ENCODE measurements at places on chromosomes 7 and 10.

- peak; percentile 55 for DNase-seq
Measured at GRCh38 chr10:63703113-63703670, 182.0 kb downstream of the REEP3 start.

- no peak for DNase-seq
Measured at GRCh38 chr7:1665549-1666316, 4.3 kb upstream of the ELFN1 start.

DNA sequence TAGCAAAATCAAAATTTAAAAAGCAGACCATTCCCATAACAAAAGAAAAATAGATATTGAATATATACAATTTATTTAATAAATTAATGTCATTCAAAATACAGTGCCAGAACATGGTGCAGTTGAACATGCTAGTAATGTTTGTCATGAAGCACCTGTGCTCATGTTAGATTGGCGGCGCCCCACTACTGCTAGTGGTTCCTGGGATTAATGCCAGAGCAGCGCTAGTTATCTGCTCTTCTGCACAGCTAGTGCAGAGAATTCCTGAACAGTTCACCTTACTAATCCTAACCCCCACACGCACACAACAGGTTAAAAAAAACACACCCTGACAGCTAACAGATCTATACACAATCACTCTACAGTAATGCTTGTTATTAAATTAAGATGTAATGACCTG is 23.4 kb downstream of the KBTBD2 start:
- DNase-seq, result no peak

DNA sequence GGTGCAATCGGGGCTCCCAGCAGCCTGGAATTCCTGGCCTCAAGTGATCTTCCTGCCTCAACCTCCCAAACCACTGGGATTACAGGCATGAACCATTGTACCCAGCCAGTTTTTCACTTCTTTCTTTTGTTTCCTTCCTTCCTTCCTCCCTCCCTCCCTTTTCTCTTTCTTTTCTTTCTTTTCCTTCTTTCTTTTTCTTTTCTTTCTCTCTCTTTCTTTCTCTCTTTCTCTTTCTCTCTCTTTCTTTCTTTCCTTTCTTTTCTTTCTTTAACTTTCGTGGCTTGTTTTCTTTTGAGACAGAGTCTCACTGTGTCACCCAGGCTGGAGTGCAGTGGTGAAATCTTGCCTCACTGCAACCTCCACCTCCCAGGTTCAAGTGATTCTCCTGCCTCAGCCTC is 12.3 kb downstream of the ORAI2 start:
- no peak for DNase-seq

GRCh38 chr7:92603089-92603445 is 12.9 kb upstream of the FAM133B start:
- DNase-seq, result no peak

DNA sequence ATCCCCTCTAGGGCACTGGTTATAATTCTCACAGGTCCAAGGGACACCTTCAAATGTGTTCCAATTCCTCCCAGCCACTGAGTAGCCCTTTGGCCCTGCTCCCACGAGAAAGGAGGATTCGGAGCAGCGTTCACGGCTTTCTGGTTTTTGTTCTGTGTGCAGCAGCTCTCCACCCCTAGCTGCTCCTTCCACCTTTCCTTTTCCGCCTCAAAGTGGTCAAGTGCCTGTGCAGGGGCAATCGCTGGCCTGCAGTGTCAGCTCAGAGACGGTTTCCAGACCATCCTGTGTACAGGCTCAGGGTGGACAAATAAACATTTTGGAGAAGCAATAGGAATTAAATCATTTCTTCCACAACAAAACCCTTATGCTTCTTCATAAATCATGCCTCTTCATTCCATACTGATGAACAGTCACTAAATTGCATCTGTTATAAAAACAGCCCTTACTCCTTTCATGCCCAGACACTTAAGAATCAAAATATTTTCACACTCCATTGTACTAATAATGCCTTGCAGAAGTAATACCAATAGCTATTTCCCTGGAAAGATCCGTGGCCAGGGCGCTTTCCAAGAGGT is 1.1 kb downstream of the KIAA1549 start:
- peak; percentile 17 for DNase-seq

DNA sequence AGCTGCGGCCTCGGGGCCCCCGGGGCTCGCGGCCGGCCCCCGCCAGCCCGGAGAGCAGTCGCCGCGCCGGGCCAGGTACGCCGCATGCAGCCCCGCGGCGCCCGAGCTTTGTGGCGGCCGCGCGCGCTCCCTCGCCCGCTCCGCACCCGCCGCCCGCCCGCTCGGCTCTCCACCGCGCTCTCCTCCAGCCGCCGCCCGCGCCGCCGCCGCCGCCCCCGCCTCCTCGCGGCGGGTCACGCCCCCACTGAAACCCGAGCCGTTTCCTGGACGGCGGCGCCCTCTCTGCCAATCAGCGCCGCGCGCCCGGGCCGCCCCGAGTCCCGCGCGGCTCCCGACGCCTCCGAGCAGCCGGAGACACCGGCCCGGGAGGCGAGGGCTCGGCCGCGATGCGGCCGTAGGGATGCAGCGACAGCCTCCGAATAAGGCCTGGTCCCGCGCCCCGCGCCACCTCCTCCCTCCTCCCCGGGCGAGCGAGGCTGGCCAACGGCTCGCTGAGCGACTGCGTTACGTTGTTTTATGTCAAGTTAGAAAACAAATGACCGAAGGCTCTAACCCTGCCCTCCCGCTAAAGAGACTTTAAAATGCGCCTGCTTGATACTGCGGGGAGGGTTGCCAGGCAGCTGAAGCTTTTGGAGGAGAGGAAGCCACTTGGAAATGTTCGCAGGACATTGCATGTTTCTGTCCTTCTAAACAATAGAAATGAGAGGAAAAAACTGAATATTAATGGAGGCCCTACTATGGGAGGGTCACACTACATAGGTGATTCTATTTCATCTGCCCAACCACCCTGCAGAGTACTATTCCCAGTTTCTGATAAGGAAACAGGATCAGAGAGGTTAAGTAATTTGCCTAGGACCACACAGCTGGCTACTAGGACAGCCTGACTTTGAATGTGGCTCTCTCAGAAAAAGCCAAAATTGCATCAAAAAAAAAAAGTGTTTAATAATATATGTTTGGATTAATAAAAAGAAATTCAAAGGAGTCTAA is at the start of gene FGFR2:
FGFR2 (minus strand) TSS at position 182 of the 987 bp plus-strand sequence. CDS start 4,627 bp downstream, outside the sequence.
- peak; percentile 62 for DNase-seq

DNA sequence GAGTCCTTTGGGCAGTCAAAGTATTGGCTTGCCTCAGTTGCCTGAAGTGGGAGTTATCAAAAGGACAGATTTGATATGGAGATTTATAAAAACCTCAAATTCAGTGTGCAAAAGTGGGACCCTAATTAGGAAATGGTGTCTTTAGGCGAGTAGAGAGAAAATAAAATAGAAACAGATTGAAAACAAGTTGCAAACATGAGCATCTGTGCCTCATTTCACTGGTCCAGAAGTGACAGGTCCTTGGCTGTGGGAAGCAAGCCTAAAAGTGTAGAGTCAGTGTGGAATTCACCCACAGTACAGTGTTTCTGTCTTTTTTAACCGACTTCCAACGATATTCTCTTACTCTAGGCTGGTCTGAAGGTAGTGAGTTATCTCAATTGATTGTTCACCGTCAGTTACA is 51.2 kb downstream of the ST8SIA6 start:
- no peak for DNase-seq

- DNase-seq, result no peak
Measured at GRCh38 chr10:22003964-22004281, 393 bp upstream of the DNAJC1 start.

DNA sequence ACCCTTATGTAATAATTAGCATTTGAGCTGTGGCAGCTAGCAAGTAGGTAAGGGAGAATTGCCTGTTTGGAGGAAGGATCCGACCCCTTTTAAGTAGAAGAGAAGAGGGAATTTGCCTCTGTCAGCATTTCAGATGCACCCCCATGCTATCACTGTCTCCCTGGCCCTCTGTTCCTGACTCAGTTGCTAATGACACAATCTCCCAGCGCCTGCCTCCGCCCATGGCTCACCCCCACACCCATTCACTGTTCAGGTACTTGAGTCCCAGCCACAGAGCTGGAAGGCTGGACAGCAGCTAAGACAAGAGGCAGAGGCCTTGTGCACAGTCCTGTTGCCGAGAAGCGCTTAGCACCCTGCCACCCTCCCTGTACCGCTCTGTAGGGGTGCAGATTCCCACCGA is 512.3 kb upstream of the GALNT17 start:
- no peak for DNase-seq

- DNase-seq, result no peak
Measured at GRCh38 chr7:104089061-104089460, 99.6 kb upstream of the RELN start.

DNA sequence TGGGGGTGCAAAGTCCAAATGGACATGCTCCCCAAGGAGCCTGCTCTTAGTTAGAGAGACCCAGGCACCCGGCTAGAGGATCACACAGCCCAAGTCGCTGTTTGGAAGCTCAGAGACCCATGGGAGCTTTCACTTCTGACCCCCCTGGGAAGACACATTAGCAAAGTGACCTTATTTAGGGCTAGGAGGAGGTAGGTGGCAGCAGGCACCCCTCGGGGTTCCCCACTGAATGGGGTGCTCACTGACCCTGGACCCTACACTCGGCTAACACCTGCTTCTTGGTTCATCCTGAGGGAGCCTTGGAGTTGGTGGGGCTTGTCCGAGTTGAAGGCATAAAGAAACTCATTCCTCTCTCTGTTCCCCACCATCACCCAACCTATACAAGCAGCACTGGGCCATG is 27.1 kb upstream of the HABP2 start:
- no peak for DNase-seq

GRCh38 chr7:50565977-50566376 is 772 bp upstream of the DDC start:
- DNase-seq, result no peak

All from astrocyte of the spinal cord (primary cell).